ENCODE measurements at places on chromosomes 5 and 9.
A peak's percentile ranks its signal among the peaks of the same experiment; 100 is the strongest.

- DNase-seq, result no peak
These were observed 11.6 kb downstream of the RPL37 start for GRCh38 chr5:40823459-40823858.

- DNase-seq, result no peak
These were observed 274.2 kb upstream of the TARS1 start for GRCh38 chr5:33166522-33166921.

DNA sequence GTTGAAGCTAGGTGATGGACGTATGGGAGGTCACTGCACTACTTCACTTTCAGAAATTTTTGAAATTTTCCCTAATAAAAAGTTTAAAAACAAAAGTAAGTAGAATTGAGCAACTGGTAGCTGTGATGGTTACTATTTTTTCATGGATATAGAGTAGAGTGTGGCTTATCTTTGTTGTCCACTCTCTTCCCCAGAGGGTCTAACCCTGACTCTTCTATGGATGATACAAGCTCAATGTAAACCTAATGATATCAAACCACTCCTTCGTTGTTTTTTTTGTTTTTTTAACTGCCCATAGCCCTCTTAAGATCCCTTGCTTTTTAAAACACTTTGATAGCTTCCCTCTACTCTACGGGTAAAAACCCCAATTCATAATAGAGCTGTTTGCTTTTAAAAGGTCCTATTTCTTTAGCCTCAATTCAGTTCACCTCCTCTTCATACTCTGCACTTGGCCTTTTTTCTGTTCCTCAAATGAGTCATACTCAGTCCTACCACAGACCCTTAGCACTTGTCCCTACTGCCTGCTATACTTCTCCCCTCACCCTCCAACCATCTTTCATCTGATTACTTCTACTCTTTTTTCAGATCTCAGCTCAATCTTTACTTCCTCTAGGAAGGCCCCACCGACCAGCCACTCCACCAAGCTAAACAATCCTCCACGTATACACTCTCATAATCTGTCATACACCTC, 2.6 kb downstream of the HDAC3 start:
- no peak for DNase-seq

GRCh38 chr9:79583952-79584654, 12.3 kb downstream of the TLE4 start:
- no peak for DNase-seq

DNA sequence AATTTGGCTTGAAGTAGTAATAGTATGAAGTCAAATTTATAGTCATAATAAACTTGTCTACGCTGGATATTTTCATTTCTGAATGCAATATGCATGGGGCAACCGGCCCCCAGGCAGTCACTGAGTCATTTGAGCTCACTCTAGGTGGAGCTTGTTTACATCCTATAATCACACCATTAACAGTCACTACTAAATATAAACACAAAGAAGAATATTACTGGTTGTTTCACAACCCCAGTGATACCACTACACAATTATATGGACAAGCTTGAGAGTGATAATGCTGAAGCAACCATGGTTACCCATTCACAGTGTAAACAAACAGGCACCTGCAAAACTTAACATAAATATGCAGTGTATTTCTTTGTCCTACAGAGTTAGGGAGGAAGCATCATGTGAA, 68.7 kb downstream of the MARCHF3 start:
- DNase-seq, result no peak

DNA sequence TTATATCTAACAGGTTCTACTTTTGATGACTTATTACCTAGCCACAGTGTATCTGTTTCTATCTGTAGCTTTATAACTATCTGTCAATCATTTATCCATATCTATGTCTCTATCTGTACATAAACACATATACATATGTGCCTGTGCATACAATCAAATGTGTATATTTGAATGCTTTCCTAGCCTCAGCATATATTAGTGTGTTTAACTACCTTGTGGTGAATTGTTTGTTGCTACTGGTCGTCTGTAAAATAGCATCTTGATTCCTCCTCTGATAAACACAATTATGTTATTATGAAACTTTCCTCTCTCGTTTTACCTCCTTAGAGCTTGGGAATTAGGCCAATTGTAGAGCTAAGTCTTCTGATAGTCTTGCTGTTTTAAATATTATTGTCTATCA, 44.4 kb downstream of the PARP8 start:
- DNase-seq, result no peak

GRCh38 chr9:131801810-131802209, 61.9 kb upstream of the RAPGEF1 start:
- peak; percentile 15 for DNase-seq

DNA sequence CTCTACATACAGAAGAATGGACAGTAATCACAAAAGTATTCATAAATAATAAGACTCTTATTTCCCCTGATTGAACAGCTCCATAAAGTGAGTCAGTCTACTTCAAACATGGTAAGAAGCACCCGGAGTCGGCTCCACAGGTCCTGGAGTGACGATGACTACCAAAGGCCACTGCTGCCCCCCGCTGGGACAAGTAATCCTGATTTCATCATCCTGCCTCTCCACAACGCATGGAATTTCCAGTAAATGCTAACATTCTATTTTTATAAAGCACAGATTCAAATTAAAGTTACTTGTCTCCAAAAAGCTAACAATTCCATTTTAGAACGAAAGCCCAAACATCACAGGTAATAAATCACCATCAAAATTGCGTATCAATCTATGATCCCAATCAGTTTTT, 16.2 kb downstream of the ATPSCKMT start:
- DNase-seq, result peak; percentile 52

DNA sequence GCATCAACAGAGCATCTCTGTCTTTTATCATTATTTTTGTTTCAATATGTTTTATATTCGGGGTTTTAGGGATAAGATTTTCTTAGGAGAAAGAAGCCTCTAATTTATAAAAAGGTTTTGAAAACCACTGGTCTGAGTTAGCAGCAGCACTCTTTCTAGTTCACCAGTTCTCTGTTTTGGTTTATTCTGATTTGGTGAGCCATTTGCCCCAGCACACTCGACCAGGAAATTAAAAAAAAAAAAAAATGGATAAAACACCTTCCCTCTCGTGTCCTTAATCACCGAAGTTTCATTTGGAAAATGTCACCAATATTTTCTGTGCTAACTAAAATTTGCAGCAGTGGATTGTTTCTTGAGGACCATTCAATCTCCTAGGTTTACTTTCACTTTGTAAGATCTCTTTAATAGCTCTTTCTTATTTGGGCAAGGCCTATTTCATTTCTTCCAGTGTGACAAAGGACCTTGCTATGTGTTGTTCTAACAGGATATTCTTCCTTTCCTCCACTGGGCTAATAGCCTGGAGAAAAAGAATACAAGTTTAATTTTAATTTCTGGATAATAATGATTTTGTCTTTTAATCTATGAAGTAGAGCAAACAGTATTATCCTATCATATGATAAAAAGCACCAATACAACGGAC, 57.8 kb upstream of the ANXA1 start:
- no peak for DNase-seq

- no peak for DNase-seq
These were observed 15.9 kb downstream of the SPDL1 start for GRCh38 chr5:169599451-169599850.

GRCh38 chr9:29214154-29214689, 1640.9 kb upstream of the C9orf72 start:
- peak; percentile 50 for DNase-seq

- no peak for DNase-seq
These were observed 18.1 kb downstream of the IRF1 start for GRCh38 chr5:132472431-132472830.

DNA sequence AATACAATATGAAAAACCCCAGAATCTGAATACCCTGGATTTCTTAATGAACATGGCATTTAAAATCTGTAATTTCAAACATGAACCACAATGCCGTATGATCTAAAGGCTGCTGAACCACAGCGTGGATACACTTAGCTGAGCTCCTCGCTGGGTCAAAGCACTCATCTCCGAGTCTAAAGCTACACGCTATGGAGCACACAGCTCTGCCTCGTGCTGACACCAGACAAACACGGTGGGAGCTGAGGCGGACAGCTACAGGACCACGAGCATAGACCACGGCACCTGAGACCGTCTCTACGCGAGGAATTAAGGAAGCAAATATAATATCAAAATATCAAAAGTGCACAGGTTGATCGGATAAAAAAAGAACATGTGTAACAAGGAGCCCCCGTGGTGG, 42.8 kb upstream of the IPPK start:
- no peak for DNase-seq

- DNase-seq, result no peak
These were observed 58.0 kb upstream of the SYNPO start for GRCh38 chr5:150582241-150583109.

DNA sequence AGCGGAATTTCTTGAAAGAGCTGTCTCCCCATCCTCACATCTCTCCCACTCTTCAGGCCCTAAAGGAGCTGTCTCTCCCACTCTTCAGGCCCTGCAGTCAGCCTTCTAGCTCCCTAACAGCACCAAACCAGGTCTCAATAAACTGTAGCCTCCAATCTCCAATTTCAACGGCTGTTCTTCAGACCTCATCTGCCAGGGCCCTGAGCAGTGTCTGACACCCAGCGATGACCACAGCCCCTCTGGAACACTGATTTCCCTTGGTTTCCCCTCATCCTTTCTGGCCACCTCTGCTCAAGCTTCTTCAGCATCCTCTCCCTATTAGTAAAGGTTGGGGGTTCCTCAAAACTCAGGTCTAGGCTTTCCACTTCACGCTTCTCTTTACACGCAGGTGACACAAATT, 1.6 kb upstream of the P4HA2 start:
- DNase-seq, result no peak

GRCh38 chr9:135144581-135145170, 57.2 kb downstream of the OLFM1 start:
- DNase-seq, result no peak

GRCh38 chr9:31272456-31273295, 1111.8 kb upstream of the ACO1 start:
- no peak for DNase-seq

GRCh38 chr5:73892806-73893205, 266.8 kb downstream of the ARHGEF28 start:
- DNase-seq, result no peak

GRCh38 chr9:89941875-89942274, 337.1 kb downstream of the GADD45G start:
- DNase-seq, result no peak

DNA sequence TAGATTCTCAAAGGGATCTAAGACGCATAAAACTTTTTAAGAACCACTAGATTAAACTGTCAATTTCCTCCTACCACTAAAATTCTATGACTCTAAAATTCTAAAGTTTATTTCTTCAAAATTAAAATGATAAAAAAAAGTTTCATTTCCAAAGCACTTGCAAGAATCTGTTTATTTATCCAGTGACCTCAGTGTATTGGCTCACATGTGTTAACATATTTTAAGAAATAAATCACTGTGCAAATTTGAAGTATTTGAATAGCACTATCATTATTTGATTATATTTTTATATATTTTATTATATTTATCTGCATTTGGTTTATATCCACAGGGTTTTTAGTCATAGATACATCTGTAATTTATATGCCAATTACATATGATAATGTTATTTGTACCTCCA, 62.2 kb upstream of the SLC12A2 start:
- DNase-seq, result no peak

DNA sequence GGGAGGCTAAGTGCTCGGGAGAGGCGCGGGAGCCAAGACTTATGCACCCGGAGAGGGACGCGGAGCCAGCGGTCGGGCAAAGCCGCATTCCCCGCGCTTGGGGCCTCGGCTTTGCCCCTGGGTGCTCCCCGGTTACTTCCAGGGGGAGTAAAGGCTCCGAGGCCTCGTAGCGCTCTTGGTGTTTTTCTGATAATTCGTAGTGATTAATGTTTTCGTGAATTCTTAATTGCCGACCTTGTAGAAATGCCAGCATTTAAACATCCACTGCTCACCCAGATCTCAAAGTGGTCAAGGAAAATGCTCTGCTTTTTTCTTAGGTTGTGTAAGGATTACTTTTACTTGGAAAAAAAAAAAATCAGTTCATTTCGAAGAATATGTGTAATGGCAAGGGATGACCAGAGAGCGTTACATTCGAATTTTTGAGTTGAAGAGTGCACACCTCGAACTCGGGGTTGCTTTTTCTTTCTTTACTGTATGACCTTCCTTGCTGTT, 654 bp upstream of the TUT7 start:
- no peak for DNase-seq

- no peak for DNase-seq
These were observed 796.1 kb downstream of the CDH12 start for GRCh38 chr5:22057012-22057411.

- no peak for DNase-seq
These were observed 74.1 kb upstream of the GHR start for GRCh38 chr5:42349163-42349562.

- DNase-seq, result no peak
These were observed 96.7 kb downstream of the SUSD1 start for GRCh38 chr9:112078432-112078831.

DNA sequence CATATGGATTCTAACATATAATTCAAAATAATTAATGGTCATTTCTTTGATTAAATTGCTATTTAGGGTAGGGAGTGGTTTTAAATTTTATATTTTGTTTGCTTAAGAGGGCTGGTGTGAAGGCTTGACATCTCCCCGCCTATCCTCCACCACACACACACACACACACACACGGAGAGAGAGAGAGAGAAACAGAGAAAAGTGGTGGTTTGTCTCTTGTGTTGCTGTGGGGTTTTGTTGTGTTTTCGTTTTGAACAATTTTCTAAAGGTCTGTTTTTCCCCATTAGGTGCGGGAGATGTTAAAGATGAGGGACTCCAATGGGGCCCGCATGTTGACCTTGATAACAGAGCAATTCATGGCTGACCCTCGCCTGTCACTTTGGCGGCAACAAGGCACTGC, 161.9 kb downstream of the ZSWIM6 start:
- DNase-seq, result no peak

DNA sequence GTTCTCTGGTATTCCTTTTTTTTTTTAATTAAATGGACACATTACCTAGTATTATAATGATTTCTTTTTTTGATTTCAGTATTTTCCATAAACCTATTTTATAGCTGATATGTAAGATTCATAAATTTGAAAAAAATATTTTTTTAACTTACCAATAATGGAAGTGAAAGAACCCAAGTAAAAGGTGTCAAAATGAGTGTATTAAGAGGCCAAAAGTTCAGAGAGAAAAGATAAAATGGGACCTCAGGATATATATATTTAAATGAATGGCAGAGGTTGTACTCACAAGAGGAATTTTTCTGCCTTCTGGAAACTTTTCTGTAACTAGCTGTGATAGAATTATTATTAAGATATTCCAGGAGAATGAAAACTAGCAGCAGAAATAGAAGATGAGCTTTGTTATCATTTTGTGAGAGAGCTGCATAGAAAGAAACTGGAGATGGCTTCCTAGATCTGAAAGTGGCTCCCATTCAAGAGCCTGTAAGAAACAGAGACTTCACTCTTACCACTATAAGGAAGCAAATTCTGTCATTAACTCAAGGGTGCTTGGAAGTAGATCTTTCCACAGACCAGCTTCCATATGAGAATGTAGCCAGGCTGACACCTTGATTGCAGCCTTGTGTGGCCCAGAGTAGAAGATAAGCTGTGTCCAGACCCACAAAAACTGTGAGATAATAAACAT, 91.7 kb downstream of the MRPS30 start:
- DNase-seq, result no peak
